H7 (cell line): ENCODE measurements at places on chromosomes 1 and 21.

GRCh38 chr1:41434748-41435449 lies 49.6 kb downstream of the EDN2 start:
- DNase-seq, result no peak

DNA sequence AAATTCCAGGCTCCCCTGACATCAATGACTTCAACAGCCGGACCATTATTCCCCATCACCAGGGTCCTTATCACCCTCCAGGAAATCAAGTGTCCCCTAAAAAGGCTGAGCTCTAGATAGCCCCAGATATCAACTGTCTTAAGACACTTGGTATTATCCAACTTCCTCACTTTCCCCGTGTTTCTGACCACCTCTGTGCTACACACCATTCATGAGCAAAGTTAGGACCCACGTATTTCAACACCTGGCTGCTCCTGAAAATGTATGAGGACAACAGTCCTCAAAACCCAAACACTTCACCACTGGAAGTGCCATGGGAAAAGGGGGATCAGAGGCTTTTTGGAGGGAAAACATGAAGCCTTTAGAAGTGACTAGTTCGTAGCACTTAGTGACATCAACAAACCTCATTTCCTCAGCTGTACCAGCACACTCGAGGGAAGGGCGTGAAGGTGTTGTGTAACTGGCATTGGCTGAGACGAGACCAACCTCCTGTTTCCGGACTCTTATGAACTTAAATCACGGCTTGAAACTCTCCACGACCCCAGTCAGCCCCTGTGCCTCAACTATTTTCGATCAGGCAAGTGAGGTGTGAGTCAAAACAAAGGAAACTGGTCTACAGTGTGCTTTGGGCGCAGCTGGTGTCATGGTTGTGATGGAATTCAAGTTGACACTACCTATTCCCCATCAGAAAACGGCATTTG lies 4.1 kb upstream of the CHD5 start:
- DNase-seq, result no peak

DNA sequence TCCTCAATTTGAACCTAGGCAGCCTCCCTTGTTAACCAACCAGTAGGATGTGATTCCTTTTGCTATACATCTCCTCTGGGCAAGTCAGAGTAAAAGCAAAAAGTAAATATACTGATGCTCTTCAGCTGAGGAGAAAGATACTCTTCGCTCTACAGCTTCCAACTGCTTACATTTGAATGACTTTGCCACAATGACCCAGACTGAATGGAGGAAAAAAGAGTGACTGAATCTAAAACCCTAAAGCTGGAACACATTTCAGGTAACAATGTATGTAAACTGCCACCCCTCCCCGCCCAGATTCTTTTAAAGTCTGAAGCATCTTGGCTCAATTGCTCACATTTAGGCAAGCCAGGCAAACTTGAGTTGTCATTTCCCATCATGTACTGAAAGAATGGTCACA lies 46.1 kb downstream of the SLC16A1 start:
- DNase-seq, result no peak

DNA sequence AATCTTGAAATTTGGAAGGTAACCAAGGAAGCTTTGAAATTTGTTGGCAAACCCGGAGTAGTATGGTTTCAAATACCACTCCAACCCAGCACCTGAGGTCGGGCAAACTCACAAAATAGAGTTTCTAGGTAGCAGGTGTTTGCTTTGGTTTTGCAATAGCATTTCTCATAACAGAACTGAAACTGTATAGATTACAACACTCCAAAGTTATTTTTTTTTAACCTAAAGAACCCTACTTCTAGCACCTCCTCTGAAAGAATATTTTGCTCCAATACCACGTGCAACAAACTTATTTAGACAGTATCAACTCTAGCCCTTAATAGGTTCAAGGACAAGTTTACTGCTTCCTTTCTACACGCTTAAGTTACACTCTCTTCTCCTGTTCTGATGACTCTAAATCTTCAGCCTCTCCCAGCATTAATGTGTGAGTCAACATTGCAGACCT lies 178.5 kb upstream of the FMN2 start:
- DNase-seq, result no peak

DNA sequence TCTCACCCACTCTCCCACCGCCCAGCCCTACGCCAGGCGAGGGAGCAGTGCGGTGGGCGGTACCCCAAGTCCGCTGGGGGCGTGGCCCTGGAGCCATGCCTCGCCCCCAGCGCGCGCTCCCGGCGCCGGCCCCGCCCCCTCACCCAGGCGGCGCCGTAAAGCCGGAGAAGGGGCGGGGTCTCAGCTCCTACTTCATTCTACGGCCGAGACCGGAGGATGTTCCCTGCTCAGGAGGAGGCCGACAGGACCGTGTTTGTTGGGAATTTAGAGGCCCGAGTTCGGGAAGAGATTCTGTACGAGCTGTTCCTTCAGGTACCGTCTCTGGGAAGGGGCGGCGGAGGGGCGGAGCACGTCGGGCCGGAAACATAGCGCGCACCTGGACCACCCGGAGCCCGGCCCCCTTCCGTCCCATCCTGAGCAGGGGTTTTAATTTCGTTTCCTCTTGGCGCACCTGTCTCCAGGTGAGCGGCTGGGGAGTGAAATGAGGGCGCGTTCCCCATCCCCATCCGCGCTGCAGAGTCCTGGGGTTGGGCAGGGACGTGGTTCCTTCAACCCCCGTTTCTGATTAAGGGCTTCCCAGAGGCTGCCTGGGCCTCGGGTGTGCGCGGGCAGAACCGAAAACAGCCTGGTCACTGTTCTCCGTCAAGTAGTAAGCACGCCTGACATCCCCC lies at the start of gene RBM11:
RBM11 (plus strand) TSS at position 187 of the 671 bp plus-strand sequence; CDS start at position 217, 30 bp downstream.
- peak; percentile 81 for DNase-seq
